SIG-M5 (cell line): ENCODE measurements at places on chromosomes 1 and 21.

DNA sequence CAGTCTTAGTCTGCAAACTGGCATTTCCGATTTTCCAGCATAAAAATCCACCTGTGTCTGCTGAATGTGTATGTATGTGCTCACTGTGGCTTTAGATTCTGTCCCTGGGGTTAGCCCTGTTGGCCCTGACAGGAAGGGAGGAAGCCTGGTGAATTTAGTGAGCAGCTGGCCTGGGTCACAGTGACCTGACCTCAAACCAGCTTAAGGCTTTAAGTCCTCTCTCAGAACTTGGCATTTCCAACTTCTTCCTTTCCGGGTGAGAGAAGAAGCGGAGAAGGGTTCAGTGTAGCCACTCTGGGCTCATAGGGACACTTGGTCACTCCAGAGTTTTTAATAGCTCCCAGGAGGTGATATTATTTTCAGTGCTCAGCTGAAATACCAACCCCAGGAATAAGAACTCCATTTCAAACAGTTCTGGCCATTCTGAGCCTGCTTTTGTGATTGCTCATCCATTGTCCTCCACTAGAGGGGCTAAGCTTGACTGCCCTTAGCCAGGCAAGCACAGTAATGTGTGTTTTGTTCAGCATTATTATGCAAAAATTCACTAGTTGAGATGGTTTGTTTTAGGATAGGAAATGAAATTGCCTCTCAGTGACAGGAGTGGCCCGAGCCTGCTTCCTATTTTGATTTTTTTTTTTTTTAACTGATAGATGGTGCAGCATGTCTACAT, 2.5 kb upstream of the OLFML3 start:
- no peak for DNase-seq

DNA sequence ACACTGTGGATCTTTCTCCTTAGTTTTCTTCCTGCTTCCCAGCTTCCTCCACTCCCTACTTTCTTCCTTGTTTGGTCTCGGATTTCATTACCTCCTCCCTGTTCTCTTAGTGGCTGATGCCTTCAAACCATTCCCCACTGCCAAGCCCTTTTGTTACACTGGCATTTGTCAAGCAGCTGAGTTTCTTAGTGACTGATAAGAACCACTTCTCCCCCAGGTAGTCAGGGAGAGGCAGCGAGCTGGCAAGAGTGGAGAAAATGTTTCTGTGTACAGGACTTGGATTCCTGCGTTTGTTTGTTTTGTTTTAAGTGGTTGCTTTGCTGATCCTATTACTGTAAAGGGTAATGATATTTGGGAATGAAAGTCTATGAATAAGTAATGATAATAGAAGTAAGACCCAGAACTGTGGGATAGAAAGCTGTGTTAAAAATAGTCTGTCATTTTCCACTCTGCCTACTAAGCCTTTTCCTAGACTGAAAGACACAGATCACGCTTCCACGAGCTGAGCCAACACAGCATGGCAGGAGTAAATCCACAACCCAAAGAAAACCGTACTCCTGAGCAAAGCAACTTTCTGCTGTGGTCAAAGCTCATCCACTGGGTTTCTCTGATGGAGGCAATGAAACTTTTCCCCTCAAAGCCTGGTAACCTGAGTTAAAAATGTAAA, 10.1 kb upstream of the SERTAD4 start:
- no peak for DNase-seq

GRCh38 chr1:79198832-79199231, 192.3 kb upstream of the ADGRL4 start:
- DNase-seq: no peak

- DNase-seq: no peak
These were observed 66.4 kb upstream of the CCDC190 start for GRCh38 chr1:162927421-162927820.

DNA sequence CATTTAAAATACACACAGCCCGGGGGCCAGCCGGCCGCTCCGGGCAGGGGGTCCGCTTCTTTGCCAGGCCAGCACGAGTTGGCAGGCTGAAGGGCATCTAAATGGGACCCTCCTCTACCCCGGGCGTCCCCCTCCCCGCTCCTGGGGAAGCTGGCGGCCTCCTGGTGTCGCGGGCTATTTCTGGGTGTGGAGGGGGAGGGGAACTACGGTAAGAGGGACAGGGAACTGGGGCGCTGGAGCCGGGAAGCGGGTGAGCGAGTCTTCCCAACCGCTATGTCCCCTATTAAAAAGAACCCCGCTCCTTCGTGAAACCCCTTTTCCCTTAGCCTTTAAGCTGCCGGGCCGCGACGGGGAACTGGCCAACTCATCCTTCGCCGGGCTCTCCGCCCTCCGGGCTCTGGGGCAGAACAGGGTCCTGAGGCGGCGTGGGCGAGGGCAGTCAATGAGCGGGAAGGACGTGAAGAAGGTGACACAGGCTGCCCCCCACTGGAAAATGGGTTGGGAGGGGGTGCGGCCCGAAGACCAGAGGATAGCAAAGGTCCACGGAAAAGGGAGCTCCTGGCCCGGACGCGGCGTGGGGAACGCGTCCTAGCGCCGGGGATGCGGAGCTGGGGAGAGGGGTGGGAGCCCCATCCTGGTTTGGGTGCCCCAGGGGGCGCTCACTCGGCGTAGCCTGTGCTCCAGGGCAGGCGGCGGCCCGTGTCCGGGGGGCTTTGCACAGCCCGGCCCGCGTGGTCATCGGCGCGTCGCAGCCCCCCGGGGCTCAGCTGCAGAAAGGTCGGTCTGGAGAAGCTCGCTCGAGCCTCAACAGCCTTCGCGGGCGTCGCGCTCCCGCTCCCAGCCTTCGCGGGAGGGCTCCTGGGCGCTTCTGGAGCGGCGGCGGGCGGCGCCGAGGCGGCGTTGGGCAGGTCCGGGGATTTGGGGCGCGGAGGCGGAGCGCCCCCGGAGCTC, 544 bp downstream of the PPM1J start:
- DNase-seq: no peak

GRCh38 chr1:226751703-226752102, 12.6 kb upstream of the ITPKB start:
- no peak for DNase-seq

DNA sequence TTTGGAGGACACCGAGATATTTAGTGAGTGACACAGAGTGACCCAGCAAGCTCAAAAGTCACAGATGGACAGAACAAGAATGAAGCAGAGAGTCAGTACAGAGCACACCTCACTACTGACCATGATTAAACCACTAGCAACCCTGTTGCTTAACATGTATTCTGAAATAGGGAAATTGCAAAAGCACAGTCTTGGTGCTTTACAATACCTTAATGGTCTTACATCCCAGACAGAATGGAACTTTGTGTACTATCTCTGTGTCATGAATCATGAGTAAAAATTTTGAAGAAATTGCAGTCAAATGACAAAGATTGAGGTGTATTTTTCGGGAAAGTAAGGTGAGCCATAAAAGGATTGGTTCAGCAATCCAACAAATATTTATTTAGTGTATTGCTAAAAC, 2.7 kb upstream of the SAMSN1 start:
- DNase-seq: peak; percentile 40
